ENCODE measurements at places on chromosomes 3 and 15.
A peak's percentile ranks its signal among the peaks of the same experiment; 100 is the strongest.

GRCh38 chr15:75606711-75607699 lies 18.5 kb downstream of the SNUPN start:
- DNase-seq, result no peak

DNA sequence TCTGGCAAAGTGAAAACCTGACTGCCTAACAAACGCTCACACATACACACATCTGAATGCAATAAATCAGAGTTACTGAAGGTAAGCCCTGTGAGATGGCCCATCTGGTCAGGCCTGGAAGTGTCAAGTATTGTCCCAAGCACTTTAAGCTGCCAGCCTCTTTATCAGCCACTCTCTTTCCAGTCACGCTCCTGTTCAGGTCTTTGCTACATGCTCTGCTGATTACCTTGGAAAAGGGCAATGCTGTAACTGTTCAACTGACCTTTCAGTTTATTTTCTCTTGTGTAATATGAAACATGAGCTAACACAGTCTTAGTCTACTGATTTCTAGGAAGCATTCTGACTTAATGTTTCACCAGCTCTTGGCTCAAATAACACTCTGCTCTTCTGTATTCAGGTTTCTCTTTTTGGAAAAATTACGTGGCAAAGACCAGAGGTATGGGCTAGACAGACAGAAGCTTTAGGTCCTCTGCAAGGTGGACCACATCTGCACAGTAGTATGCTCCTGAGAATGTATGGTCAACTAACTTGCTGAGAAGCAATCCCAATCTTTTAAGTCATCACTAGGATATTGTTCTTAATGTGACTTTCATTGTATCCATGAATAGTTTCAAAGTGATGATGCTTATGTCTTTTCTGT lies 44.5 kb downstream of the GBE1 start:
- peak; percentile 29 for DNase-seq

DNA sequence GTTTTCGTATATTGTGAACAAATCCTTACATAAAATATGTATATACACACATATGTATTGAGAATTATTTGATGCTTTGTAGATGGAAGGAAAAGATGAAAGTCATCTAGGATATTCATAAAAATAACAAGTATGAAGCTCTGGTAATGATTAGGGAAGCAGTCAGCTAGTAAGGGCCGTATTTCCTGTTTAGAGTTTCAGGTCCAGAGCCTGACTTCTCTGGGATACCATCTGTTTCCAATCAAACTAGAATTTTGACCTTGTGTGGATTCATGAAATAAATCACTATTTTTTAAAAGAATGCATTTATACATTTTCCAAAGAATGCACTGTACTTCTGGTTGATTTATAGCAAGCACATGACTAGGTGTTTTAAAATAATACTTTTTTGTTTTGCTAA lies 156.1 kb upstream of the CGNL1 start:
- DNase-seq, result peak; percentile 19

- DNase-seq, result no peak
Measured at GRCh38 chr15:58147171-58147611, 9.0 kb downstream of the AQP9 start.

GRCh38 chr3:169053427-169053826 lies 610.1 kb downstream of the MECOM start:
- no peak for DNase-seq

DNA sequence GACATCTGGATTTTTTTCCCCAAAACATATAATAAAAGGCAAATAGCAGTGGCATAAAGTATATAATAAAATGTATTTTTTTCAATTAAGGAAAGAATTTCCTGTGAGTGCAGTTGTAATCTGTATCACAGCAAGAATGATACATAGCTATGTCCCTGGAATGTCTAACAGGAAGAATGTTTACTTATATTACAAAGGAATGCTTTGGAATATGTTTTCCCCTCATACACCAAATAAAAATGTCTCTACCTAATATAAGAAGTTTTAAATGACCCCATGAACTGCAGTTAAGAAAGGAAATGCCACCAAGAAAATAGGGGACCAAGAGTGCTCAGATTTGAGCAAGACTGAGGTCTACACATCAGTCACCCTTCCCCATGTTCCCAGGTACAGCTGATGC lies 38.0 kb upstream of the ATP11B start:
- DNase-seq, result no peak

- DNase-seq, result no peak
Measured at GRCh38 chr15:29021857-29022256, 136.1 kb downstream of the APBA2 start.

DNA sequence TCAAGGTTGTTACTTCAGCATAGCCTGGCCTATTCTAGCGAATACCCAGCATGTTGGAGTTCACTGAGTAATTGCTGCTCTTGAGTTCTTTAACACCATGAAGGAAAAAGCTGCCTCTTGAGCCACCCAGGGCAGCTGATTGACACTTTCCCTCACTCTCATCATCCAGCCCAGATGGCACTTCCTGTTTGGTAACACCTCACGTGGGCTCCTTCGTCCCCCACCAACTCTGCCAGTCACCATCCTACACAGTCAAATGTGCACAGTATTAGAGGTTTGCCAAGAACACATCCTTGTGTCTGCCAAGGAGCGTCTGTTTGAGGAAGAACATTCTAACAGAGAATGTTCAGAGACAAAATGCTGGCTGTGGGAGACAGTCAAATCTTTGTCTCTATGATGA lies 266.3 kb downstream of the RPLP1 start:
- DNase-seq, result no peak

DNA sequence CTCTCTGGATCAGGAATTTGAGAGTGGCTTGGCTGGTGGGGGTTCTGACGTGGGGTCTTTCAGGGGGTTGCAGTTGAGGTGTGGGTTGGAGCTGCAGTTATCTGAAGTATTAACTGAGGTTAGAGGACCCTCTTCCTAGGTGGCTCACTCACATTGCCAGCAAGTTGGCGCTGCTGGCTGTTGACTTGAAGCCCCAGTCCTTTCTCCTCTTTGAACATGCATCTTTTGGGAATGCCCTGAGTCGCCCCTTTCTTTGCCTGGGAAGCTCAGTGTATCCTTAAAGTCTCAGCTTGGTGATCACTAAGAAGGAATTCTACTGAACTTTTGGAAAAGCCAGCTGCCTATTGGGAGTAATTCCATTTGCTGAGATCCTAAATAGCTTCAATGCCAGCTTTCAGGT lies 13.0 kb upstream of the AMOTL2 start:
- no peak for DNase-seq

- no peak for DNase-seq
Measured at GRCh38 chr3:156131799-156132198, 11.4 kb downstream of the KCNAB1 start.

DNA sequence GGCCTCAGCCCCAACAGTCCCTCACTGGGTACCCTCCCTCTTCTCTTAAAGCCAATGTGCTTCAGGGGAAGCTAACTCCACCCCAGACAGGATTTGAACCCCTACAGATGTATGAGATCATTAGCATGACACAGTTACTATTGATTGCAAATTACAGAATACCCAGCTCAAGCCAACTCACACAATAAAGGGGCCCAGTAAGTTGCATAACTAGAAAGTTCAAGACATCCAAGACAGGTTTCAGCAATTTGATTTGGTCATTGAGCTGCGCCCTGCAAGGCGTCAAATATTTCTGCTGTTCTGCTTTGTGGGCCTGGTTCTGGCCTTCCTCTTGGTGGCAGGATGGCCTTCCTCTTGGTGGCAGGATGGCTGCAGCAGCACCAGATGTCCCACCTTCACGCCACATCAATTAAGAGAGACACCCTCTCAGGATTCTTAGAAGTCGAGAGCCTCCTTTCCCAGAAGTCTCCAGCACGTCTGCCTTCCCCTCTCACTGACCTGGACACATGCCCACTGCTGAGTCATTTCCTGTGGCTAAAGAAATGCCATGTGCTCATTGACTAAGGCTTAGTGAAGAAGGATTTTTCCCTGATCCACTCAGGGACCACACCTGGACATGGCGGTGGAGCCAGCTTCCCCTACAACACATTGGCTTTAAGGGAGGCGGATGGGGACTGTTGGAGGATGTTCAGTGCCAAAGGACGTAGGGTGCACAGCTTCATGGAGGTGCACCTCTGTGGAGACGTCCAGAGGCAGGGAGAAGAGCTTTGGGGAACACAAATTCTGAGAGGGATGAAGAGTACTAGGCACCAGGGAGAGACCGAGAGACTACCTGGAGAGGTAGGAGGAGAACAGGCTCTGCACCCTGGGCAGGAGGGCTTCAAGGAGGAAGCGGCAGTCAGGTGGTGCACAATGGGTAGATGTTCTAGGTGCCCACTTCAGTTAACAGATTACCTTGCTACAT lies 49.1 kb downstream of the DNASE1L3 start:
- DNase-seq, result peak; percentile 86
